ENCODE measurements at places on chromosomes 4 and X. TPM values are rescaled to one million over a fixed set of nuclear protein-coding genes. Genes with fewer than 3 reads are reported as not detected.

MAGEC1 gene
- 0.04 TPM for total RNA-seq

P2RY4 gene
- total RNA-seq: not detected

ACSL4 gene
- total RNA-seq: 26.4 TPM

SSX3 gene
- not detected for total RNA-seq

ARSJ gene
- total RNA-seq: 5.2 TPM

KIT gene
- total RNA-seq: not detected

Measured in A549 treated with CpdA at 1 μM for 4 hours (cell line).